ENCODE measurements at places on chromosomes 6 and 20. TPM values are rescaled to one million over a fixed set of nuclear protein-coding genes. Genes with fewer than 3 reads are reported as not detected.

SYCP2L gene
- 12.2 TPM for total RNA-seq

- no peak for DNase-seq
Observed at GRCh38 chr6:131823276-131823902, 15.6 kb downstream of the ENPP1 start.

EDN3 gene
- not detected for total RNA-seq

DNA sequence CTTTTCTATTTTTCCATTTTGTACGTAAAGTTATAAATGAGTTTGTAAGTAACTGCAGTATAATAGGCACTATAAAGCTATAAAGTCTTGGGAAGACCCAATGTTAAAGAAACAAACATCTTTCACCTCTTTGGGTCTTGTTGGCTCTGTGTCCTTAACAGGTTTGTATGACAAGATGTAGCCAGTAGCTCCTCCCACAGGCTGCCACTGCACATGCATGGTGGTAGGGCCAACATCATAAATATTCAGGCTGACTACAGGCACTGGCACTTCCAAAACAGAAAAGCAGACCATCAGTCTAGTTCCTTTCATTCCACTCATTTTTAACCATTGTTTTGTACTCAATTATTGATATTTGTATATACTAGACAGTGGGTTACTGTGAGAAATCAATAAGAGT, 59.9 kb downstream of the COL12A1 start:
- no peak for DNase-seq

GRCh38 chr6:134175532-134176263, 123.3 kb upstream of the SLC2A12 start:
- peak; percentile 51 for DNase-seq

DNA sequence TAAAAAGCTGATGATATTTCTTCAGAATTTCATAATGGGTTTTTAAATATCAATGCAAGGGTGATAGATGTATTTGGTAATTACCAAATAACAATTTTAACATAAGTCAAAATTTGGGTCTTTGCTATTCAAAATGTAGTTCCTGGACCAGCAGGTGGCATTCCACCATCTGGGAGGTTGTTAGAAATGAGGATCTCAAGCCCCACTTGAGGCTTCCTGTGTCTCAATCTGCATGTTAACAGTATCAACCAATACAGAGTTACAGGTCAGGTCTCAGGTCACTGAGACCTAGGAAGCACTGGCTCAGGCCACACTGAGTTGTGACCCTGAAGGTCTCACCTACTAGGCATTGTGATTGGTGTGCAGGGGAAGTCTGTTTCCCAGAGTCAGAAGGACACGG, 57.2 kb upstream of the MTRF1L start:
- DNase-seq: no peak

POM121L2 gene
- not detected for total RNA-seq

TREM2 gene
- not detected for total RNA-seq

IL17F gene
- not detected for total RNA-seq

DNA sequence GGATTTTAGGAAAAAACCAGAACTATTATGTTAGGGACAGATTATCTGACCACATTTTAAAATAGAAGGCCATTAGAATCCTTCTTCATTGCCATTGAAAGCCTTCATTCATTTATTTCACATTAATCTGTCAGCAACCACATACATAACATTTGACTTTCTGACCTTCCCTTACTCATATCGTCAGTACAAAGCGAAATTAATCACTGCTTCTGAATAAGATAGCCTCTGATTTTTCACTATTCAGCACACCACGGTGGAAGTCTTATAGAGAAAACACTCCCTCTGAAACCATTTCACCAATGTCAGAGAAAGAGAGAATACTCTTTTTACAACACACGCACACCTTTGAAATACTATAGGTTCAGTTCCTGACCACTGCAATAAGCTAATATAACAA, 442.5 kb upstream of the ID4 start:
- DNase-seq: no peak

All from NCI-H460 (cell line).